Muscle of leg (tissue), 16 donors: ENCODE measurements at places on chromosomes 5 and 9. TPM values are rescaled to one million over a fixed set of nuclear protein-coding genes. Genes with fewer than 3 reads are reported as not detected.

CCL27 gene
- 0.31 TPM for total RNA-seq

SPARC gene
- 4,650 TPM for total RNA-seq

LCN6 gene
- not detected for total RNA-seq

RCL1 gene
- total RNA-seq: 17.9 TPM

ANKRD20A1 gene
- 0.44 TPM for total RNA-seq

SLCO4C1 gene
- 0.98 TPM for total RNA-seq

OR13C3 gene
- not detected for total RNA-seq

CYLC2 gene
- total RNA-seq: not detected

UBQLN1 gene
- 59.4 TPM for total RNA-seq

ANGPTL2 gene
- 75.6 TPM for total RNA-seq

HAVCR2 gene
- 4.3 TPM for total RNA-seq

CAST gene
- total RNA-seq: 125 TPM

ADAMTSL1 gene
- total RNA-seq: 25.0 TPM

IL4 gene
- not detected for total RNA-seq

FAT2 gene
- total RNA-seq: 0.40 TPM

COL5A1 gene
- total RNA-seq: 330 TPM

NR6A1 gene
- 0.58 TPM for total RNA-seq

SPATA31C1 gene
- 0.04 TPM for total RNA-seq

GLRA1 gene
- not detected for total RNA-seq

GPR151 gene
- not detected for total RNA-seq

SMIM33 gene
- total RNA-seq: not detected

ABCA1 gene
- total RNA-seq: 12.1 TPM

MLANA gene
- not detected for total RNA-seq

SARDH gene
- total RNA-seq: 6.3 TPM

CCNB1 gene
- total RNA-seq: 26.3 TPM

PGM5 gene
- total RNA-seq: 61.0 TPM

FAM153A gene
- 0.31 TPM for total RNA-seq

MSMP gene
- 0.18 TPM for total RNA-seq

FOXD4L5 gene
- 0.13 TPM for total RNA-seq

INSL6 gene
- not detected for total RNA-seq

ZNF883 gene
- total RNA-seq: 4.6 TPM

GMCL2 gene
- not detected for total RNA-seq

TSLP gene
- total RNA-seq: 0.09 TPM

GABRG2 gene
- total RNA-seq: not detected

PCDHGA11 gene
- 3.1 TPM for total RNA-seq

LNPEP gene
- total RNA-seq: 33.8 TPM

ZDHHC11 gene
- 2.8 TPM for total RNA-seq

SPINK13 gene
- not detected for total RNA-seq

RGS7BP gene
- 5.3 TPM for total RNA-seq

LRRC70 gene
- 5.8 TPM for total RNA-seq

TLE1 gene
- 44.2 TPM for total RNA-seq

CAPSL gene
- not detected for total RNA-seq

C5orf52 gene
- not detected for total RNA-seq

NR5A1 gene
- total RNA-seq: not detected

SOX30 gene
- 0.09 TPM for total RNA-seq

HACD4 gene
- 1.3 TPM for total RNA-seq

ADAMTS16 gene
- total RNA-seq: 4.3 TPM

UGT3A1 gene
- total RNA-seq: 10.7 TPM
